NB4 (cell line): ENCODE measurements at places on chromosomes 3 and 15.

DNA sequence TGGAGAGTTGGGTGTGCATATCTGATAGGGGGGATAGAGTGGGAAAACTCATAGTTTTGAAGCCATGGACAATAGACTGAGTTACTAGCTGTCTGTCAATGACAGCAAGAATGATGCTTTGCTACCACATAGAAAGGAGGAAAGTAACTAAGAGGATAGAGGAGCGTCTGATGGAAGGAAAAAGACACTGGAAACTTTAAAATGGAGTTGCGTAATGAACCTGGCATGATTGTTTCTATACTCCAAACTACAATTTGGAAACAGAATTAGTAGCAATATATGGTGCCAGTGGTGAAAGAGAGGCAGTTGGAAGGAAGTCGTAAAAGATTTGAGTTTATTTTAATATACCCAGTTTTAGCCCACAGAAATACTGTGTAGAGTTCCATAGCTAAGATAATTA lies 163.6 kb downstream of the TUSC7 start:
- no peak for DNase-seq

DNA sequence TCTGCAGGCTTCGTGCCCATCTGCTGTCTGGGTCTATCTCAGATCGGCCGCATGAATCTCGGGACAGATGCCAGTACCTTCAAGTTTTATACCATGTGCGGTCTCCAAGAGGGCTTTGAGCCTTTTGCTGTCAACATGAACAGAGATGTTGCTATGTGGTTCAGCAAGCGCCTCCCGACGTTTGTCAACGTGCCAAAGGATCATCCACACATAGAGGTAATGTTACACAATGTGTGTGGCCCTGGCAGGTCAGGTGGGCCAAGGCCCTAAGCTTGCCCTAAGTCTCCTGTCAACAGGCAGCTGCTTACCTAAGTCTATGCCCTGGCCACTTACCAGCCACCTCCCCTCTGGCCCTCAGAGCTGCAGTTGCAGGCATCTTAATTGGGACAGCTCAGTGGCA lies 324.0 kb upstream of the CHRM5 start:
- DNase-seq = no peak

- DNase-seq = peak; percentile 32
Observed at GRCh38 chr3:23435318-23435717, 232.2 kb downstream of the UBE2E2 start.

- no peak for DNase-seq
Observed at GRCh38 chr15:41978534-41978933, 6.2 kb upstream of the EHD4 start.

- DNase-seq = no peak
Observed at GRCh38 chr3:125104639-125105038, 48.8 kb upstream of the HEG1 start.

- DNase-seq = peak; percentile 99
Observed at GRCh38 chr15:84981054-84981710, 474 bp upstream of the PDE8A start.

GRCh38 chr3:68854170-68854569 lies 78.2 kb downstream of the TAFA4 start:
- DNase-seq = no peak

GRCh38 chr15:79376383-79376782 lies 55.8 kb upstream of the MINAR1 start:
- DNase-seq = peak; percentile 40

GRCh38 chr3:106514431-106514830 lies 645.6 kb upstream of the CBLB start:
- no peak for DNase-seq

DNA sequence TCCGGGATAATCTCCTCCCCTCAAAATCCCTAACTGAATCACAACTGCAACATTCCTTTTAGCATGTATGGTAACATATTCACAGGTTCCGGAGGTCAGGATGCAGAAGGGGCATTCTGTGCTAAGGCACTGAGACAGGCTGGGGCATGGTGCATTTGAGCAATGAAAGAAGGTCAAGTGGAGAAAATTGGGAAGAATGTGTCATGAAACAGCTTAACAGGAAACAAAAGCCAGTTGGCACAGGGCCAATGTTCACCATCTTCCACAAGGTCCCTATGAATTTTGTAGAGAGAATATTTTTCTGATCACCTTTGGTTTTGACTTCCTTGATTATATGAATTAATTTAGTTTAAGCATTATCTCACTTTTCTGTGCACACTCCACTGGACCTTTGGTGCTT lies 587.7 kb upstream of the NR2F2 start:
- DNase-seq = no peak

DNA sequence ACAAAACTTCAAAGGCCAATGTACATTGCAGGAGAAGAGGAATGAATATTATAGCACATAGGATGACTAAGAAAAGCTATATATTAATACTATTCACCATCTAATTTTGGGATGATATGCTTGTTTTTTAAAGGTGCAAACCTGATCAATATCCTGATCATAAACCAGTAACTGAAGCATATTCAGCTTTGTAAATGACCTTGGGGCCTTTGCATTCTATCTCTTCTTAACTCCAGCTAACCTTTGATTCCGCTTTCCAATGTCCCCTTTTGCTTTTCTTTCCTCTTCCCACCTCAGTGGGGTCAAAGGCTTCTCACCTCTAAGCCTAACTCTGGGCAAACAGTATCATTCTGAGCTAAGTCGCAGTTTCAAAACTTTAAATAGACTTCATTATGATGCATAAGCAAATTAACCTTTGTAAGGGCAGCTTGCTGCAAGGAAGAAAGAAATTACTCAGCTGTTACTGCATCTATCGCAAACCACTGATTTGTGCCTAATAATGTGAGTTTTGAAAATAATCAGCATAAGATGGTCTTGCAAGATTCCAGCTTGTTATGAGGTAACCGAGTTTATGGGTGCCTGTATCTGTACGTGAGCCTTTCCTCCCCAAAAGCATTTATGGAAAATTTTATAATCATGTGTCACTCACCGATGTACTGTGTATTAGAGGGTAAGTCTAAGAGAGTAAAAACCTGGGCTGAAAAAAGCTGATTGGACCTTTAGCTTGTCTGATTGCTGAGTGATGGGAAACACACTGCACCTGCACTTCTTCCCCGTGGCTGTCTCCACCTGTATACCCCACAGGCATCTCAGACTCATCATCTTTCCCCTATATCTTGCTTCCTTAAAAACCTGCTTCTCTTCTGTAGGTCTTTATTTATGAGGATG lies 116.8 kb downstream of the TPRG1 start:
- DNase-seq = no peak

GRCh38 chr3:4065085-4065484 lies 238.1 kb upstream of the SETMAR start:
- DNase-seq = no peak

- no peak for DNase-seq
Observed at GRCh38 chr3:88632226-88632625, 475.2 kb upstream of the EPHA3 start.

DNA sequence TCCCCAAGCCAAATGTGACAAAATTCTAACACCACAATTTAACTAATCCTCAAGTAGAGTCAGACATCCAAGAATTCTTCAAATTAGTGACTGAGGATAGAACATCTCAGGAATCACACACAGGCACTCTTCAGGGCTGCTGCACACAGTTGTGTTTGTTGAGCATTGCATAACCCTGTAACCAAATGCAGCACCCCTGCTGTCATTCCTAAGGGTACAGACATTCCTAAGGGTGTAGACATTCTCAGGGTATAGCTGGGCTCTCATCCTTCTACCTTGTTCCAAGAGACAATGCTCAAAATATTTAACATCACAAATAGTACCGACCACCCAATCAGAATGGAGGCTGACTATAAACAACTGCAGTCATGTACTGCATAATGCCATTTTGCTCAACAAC lies 107.1 kb upstream of the UBE2E2 start:
- DNase-seq = no peak

DNA sequence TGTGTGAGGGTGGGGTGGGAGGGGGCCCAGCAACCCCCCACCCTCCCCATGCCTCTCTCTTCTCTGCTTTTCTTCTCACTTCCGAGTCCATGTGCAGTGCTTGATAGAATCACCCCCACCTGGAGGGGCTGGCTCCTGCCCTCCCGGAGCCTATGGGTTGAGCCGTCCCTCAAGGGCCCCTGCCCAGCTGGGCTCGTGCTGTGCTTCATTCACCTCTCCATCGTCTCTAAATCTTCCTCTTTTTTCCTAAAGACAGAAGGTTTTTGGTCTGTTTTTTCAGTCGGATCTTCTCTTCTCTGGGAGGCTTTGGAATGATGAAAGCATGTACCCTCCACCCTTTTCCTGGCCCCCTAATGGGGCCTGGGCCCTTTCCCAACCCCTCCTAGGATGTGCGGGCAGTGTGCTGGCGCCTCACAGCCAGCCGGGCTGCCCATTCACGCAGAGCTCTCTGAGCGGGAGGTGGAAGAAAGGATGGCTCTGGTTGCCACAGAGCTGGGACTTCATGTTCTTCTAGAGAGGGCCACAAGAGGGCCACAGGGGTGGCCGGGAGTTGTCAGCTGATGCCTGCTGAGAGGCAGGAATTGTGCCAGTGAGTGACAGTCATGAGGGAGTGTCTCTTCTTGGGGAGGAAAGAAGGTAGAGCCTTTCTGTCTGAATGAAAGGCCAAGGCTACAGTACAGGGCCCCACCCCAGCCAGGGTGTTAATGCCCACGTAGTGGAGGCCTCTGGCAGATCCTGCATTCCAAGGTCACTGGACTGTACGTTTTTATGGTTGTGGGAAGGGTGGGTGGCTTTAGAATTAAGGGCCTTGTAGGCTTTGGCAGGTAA lies 8.1 kb downstream of the FAM131A start:
- peak; percentile 60 for DNase-seq

GRCh38 chr15:70710714-70711113 lies 52.6 kb downstream of the UACA start:
- no peak for DNase-seq

DNA sequence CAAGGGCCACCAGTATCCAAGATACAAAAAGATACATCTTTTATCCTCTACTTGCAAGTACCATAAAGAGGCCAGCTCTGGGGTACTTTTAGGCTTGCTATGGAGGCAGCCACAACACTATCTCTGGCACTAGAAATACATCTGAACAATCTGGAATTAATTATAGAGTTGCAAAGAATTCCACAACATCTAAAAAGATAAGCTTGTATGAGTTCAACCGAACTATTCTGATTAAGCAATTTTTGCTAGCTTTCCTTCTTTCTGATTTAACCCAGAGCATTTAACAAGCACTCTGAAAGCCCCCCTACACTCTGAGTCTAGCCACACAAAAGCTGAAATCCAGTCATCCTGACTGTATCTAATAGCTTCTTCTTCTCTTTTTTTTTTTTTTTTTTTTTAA lies 95.4 kb downstream of the FRMD5 start:
- no peak for DNase-seq

GRCh38 chr3:33441225-33441976 lies 1.2 kb upstream of the UBP1 start:
- no peak for DNase-seq

DNA sequence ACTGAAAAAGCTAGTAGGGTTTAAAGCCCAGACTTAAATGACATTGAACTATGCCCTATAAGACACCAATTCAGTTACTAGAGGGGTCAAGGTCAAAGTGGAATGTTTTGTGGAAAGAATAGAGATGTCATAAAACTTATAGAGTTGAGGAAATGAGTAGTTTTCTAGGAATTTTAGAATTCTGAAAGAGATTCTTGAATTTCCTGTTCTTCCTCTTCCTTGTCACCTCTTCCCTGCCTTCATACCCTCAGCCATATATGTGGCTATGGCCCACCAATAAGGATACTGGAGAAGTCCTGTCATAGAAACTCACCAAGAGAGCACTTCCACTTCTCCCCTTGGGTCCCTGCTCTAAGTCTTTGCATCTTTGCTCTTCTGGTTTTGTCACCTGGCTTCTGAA lies 104.9 kb upstream of the TGFBR2 start:
- no peak for DNase-seq

DNA sequence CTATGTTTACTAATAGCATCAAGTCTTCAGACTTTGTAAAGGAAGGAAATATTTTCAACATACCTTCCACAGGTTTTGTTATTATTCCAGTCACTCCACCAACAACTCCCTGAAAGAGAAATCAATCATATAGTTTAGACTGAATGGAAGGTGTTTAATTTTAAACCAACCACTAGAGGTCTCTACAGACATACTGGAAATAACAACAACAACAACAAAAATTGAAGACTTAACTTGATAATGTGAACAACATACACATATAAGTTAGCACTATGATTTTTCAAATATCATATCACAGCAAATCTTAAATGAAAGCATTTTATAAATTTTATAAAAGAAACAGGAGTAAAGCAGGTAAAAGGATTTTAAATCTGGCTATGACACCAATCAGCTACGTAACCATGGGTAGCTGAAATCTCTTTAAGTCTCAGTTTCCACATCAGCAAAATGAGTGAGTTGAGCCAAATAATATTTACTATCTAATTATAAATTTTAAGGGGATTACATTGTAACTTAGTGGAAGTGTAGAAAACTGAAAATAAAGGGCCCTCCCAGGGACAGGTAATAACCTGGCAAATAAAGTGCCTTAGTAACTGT lies 188.2 kb downstream of the VPS13C start:
- peak; percentile 13 for DNase-seq
